Right atrium auricular region (tissue), 2 donors: ENCODE measurements at places on chromosomes 2 and 18.

DNA sequence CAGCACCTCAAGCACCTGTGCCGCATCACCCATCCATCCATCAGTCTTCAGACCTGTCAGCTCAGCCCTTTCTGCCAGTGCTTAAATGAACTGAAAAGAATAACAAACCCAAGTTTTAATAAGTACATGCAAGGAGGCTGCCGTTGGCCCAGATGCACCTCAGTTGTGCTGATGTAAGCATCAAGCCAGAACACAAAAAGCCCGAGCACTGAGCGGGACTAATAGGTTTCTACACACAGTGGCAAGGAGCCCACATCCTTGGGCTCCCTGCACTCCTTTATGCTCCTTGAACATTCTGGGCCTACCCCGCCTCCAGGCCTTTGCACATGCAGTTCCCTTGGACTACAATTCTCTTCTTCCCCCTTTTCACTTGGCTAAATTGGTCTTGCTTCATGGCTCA is 165.6 kb downstream of the ALK start:
- DNase-seq = no peak

DNA sequence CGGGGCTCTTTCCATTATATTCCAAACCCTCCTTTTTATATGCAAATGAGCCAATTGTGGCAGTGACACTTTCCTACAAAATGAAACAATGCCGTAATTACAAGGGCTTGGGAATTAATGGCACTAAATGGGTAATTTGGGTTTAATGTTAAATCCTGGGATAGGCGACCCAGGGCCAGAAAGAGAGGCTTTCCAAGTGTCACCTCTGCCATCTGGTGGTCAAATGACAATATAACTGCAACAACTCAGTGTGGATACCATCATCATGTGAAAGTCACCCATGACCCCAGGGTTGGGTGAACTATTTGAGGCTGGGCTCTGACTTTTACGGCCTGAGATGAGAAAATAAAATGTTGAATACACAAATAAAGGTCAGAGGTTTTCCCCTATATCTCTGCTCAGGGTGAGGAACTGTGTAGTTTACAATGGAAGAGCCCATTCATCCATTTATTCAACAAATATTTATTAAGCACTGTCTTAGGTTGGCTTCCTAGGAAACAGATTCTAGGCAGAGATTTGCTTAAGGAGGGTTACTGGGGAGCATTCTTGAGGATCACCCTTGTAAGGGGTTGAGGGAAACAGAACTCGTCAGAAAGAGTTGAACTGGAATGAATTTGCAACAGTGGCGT is 13.6 kb upstream of the THADA start:
- DNase-seq = no peak

GRCh38 chr2:157067562-157067961 is 189.9 kb upstream of the GALNT5 start:
- DNase-seq = no peak

DNA sequence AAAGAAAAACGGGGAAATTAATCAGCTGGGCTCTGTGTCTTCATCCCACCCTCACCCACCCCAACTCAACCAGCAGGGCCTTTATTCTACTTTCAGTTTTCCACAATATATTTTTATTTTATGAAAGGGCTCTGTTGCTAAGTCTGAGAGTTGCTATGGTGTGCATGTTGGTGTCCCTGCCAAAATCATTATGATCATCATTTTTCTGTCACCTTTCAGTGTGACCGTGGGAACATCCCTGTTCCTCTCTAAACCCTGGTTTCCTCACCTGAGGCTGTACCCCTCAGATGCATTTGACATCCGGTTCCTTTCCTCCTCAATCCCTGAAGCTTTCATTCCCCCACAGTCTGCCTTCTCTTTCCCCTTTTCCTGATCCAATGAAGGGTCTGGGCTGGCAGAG is 180.5 kb downstream of the ZFP36L2 start:
- no peak for DNase-seq

GRCh38 chr2:891734-892133 is 58.9 kb upstream of the SNTG2 start:
- no peak for DNase-seq

GRCh38 chr18:61980355-61980754 is 87.5 kb upstream of the RNF152 start:
- no peak for DNase-seq

DNA sequence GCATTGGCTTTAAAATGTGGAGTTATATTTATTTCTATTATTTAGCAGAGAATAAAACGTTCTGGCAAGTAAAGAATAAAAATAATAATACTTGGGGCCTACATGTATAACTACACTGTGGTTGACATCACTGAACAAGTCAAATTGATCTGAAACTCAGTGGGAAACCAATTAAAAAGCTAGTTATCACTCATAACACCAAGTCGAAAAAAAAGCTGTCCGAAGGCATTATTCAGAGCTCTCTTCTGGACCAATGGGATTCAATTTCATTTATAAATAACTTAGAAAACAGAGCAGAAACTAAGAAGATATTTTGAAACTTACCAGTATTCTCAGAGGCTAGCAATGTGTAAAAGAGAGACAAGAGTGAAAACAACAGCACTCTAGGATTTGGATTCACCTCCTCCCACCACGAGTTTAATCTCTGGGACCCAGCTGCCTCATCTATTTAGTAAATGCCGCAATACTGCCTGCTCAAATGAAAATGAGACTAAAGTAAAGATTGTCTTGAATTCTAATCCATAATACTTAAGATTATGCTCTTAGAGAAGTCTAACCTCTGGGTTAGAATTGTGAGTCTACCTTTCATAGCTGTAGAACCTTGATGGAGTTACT is 128.4 kb downstream of the NBAS start:
- no peak for DNase-seq

DNA sequence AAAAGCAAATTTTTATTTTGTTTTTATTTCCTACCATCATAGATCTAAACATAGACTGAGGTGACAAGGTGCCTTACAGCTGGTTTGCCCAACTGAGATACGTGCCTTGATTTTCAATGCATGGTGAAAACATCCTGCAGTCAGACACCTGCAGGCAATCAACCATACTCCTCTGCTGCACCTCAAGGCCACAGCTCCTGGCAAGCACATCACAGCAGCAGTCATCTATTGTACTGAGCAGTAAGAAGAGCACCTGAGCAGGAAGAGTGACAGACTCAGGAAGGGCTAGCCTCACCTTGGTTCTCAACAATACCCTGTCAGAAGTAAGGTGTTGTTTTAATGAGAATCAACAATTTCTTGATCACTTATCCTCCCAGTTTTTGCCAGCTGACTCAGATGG is 1206.8 kb upstream of the NRXN1 start:
- DNase-seq = no peak

DNA sequence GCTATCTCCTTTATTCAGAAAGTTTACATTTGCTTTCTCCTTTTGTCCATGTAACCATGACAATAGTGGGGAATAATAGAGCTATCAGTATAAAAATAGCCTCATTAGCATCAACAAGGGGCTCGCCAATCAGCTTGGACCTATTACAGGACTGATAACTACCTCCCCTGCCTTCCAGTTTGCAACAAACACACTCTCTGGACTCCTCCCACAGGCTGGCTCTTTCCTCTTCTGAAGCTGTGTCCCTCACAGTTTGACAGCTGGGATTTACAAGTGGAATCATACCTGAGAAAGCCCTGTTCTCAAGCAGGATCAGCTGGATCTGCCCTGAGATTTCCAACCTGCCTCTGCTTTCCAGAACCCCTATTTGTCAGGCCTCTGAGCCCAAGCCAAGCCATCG is 162.5 kb downstream of the GRB14 start:
- DNase-seq = no peak

- DNase-seq = no peak
Observed at GRCh38 chr18:62377131-62377807, 52.2 kb downstream of the TNFRSF11A start.

DNA sequence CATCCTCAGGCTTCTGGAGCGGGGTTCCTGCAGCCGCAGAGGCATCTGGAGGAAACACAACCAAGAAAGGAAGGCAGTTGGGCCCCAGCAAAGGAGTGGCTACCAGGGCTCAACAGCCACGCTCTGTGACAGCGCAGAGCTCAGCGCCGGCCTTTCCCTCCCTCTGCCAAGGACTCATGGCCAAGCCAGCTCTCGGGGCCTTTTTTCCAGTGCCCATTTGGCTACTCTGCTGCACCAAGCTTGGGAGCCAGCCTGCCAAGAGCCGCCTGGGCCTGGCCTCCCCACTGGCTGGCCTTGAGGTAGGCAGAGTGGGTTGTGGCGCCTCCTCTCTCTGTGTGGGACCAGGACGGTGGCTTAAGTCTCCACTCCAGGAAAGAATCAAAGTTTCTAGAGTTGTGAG is 7.2 kb upstream of the CCDC74A start:
- DNase-seq = no peak

- DNase-seq = no peak
Observed at GRCh38 chr2:113848758-113849415, 41.0 kb upstream of the ACTR3 start.

DNA sequence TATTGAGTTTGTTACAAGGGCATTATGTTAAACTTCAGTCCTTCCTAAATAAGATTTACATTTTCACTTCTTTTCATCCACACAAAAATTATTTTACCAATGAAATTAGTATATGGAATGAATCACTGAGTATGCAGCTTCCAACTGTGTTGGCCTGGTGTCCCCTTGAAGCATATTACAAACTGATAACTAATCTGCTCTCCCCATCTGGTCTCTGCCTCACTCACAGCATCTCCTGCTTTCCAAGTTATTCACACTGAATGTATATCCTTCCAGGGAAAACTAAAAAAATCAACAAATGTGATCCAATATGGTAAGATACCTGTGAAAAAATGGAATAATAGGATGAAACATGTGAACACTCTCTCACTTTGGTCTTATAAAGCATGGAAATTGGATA is 90.0 kb upstream of the NYAP2 start:
- DNase-seq = no peak

GRCh38 chr2:186036862-186037449 is 298.4 kb downstream of the FSIP2 start:
- DNase-seq = no peak

DNA sequence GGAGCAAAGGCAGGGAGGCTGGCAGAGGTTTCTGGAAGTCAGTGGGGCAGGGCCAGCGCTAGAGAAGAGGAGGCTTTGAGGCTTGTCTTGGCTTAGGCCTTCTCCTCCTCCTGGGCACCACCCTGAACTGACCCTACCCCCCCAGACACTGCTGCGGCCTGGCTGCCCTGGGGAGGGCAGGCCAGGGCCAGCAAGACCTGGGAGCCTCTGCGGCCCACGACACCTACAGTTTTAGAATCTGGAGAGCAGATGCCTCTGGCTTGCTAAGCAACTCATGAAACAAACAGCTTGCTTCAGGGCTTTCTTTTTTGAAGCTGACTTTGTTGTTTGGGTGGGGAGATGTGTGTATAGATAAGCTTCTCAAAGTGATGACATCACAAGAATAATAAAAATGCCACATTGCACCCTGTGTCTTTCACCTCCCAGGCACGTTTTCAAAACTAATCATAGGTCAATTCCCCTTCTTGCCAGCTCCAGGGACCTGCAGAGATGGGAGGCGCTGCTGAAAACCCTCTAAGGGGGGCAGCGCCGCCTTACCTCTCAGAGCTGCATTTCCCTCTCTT is 46.2 kb upstream of the SMAD7 start:
- DNase-seq = no peak

DNA sequence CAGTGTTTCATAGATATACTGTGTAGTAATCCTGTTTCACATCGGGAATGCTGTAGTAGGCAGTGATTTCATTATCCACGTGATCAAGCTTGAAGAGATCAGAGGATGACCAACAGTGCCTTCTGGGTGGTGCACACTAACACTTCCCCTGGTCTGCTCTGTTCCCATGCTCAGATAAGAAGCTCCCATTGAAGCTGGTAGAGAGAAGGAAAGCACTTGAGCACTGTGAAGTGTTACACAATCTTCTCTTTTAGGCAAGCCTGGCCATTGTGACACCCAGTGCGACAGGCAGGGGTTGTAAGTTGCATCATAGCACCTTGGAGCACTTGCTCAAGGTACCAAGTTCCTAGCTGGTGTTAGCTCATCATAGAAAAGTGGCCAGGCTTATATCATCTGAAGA is 30.6 kb upstream of the GPD2 start:
- peak; percentile 76 for DNase-seq

DNA sequence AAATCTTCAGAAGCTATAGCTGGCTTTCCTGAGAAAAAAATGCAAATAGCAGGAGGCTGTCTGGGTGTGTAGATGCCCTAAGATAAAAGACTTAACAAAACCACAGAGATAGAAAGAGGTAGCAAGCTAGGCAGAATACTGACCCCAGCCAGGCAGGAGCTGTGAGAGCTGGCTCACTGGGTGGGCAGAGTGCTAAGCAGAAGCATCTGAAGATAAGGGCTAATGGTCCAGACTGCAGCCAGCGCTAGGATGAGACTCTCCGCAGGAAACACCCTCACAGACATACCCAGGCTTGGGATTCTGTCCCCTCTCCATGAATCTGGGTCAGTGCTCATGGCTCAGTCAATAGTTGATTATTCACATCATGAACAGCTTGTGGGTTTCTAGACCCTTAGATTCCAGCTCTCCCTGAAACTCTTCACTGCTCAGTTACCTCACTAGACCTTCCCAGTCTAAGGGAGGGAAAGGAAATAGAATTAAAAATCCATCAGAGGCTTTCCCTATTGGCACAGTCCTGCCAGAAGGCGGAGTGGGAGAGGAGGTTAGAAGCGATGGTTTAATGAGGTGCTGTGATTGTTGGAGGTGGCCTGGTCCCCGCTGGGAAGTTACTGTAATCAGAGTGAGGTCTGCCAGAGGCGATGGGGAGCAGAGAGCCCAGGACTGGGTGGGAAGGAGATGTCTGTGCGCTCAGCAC is 21.4 kb upstream of the CCBE1 start:
- DNase-seq = no peak

DNA sequence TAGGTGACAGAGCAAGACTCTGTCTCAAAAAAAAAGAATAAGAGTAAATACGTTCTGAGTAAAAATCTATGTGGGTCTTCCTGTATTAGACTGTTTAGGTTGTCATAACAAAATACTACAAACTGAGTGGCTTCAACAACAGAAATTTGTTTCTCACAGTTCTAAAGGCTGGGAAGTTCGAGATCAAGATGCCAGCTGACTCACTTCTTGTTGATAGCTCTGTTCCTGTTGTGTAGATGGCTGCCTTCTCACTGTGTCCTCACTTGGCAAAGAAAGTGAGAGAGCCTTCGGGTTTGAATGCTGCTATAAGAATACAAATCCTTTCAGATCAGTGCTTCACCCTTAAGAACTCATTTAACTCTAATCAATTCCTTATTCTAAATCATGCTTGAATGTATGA is 430.0 kb upstream of the VWC2L start:
- DNase-seq = no peak

GRCh38 chr2:132824716-132825115 is 154.7 kb upstream of the LYPD1 start:
- DNase-seq = no peak

DNA sequence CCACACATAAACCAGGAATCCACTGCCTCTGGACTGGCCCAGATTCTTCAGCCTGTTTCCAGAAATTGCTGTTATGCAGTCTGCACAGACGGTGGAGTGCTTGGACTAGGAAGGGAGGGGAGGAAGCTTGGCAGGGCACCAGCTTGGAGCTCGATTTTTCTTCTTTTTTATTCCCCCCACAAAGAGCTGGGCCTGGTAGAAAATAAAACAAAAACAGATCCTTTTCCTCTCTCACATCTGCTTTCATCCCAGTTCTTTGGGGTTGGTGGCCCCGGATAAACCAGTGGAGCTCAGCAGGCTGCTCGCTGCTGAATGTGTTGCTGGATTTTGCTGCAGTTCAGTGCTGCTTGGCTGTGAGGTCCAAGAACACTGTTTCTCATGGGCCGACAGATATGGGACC is 16.0 kb downstream of the LRRTM1 start:
- DNase-seq = no peak
